ENCODE measurements at places on chromosomes 2 and 18. TPM values are rescaled to one million over a fixed set of nuclear protein-coding genes. Genes with fewer than 3 reads are reported as not detected.

TXNDC2 gene
- total RNA-seq: not detected

GRCh38 chr2:229344151-229344551 lies 73.1 kb upstream of the PID1 start:
- peak; percentile 65 for DNase-seq

- no peak for DNase-seq
These were observed 29.6 kb downstream of the PTCD3 start for GRCh38 chr2:86135653-86136052.

GRCh38 chr2:234932591-234933168 lies 19.1 kb upstream of the SH3BP4 start:
- no peak for DNase-seq

ALK gene
- not detected for total RNA-seq

USP40 gene
- 36.0 TPM for total RNA-seq

CLEC4F gene
- total RNA-seq: not detected

DNA sequence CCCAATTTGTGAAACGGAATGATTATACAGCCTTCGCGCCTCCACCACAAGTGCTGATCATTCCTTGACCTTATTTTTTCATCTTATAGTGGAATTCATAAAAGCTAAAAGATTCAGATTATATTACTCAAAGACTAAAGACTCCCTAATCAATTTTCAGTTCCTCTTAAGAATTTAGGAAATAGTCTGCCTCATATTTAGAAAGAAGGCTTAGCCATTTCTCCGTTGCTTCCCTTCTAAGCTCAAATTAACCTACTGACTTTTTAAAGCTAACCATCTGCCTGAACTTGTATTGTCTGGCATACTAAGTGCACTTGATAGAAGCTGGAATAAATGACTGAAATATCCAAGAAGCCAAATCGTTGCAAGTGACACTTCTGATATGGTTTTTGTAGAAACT lies 44.7 kb downstream of the HNRNPLL start:
- no peak for DNase-seq

DNA sequence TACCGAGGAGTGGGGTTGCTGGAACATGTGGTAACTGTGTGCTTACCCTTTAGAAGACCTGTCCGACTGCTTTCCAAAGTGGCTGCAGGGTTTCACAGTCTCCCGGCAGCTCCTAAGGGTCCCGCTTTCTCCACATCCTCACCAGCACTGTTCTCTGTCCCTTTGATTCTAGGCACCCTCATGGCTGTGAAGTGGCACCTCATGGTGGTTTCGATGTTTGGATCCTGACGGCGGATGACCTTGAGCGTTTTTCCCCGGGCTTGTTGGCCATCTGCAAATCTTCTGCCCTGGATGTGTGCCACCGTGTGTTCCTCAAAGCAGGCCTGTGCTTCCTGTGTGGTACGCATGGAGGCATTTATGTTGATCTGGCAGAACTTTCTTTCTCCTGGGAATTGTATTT lies 292.5 kb upstream of the HDAC4 start:
- DNase-seq: no peak

ACTG2 gene
- 365 TPM for total RNA-seq

GRCh38 chr2:9392898-9393765 lies 30.2 kb downstream of the ITGB1BP1 start:
- no peak for DNase-seq

NDUFB3 gene
- total RNA-seq: 23.7 TPM

- DNase-seq: no peak
These were observed 978.2 kb downstream of the CPS1 start for GRCh38 chr2:211534632-211535031.
